ENCODE measurements at places on chromosomes 5 and 9. TPM values are rescaled to one million over a fixed set of nuclear protein-coding genes. Genes with fewer than 3 reads are reported as not detected.

DNA sequence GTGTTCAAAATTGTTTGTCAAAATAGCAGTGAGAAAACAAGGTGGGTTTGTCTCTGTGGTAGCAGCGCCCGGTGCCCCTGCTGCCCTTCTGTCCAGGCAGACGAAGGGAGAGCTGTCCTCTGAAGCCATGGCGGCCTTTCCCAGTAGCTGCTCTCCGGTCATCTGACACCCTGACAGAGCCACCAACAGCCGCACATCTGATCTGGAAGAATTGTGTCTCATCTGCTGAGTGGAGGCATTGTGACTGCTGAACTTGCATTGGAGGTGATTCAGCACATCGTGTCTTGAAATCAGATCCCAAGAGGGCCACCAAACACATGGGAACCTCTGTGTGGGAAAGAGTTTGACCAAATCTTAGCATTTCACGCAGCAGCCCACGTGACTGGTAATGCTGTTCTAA lies 337.6 kb upstream of the IRX1 start:
- DNase-seq = no peak

DNA sequence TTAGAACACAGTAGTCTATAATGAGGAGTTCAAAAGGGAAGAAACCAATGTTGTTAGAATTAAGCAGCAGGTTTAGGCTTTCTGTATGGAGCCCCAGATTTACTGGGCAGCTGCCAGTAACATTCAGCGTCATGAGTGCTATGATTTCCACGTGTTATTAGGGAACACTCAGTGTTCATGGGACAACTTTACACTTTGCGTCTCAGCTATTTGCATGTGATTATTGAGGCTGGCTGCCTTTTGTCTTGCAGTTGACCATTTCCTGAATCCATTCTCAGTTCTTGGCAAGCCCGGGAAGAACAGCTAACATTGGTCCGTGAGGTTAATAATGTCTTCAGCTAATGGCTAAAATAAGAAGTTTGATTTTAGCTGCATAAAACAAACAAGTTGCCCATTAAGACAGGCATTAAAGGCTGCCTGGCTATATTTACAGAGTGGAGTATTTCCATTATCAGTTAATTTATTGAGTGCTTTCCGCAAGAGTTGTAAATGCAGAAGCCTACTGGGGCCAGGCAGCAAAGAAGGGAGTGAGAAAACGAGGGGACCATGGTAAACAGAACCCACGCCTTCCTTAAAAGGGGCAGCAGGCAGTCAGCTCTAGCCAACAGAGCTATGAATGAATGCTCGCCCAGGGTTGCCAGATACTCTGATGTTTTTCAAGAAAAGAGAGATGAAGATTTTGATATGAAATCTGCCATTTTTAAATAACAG lies 120.9 kb downstream of the PIP5K1B start:
- no peak for DNase-seq

Gene RGS7BP
- total RNA-seq = not detected

Gene PRUNE2
- total RNA-seq = 5.5 TPM
